Stimulated activated CD4-positive, alpha-beta T cell treated with anti-CD3 and anti-CD28 coated beads, Interleukin-1b, Interleukin-23, amount 100 ng/mL, for 1 hour (primary cell): ENCODE measurements at places on chromosomes 2 and 18.

- no peak for DNase-seq
Observed at GRCh38 chr2:96093528-96093927, 22.8 kb downstream of the ADRA2B start.

DNA sequence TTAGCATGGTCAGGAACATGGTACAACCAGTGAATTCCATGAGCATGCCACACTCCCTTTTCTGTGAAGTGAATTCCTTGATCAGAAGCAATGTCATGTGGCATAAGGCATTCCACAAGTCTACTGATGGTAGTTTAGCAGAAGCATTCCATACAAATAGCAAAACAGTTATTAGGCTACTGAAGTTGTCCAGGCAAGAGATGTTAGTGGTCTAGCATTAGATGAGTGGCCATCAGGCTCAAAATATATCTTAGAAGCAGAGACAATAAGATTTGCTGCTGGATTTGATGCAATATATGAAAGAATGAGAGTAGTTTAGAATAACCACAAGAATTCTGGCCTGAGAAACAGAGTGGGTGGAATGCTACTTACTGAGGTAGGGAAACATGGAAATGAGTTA lies 355.3 kb upstream of the NRXN1 start:
- DNase-seq, result no peak

DNA sequence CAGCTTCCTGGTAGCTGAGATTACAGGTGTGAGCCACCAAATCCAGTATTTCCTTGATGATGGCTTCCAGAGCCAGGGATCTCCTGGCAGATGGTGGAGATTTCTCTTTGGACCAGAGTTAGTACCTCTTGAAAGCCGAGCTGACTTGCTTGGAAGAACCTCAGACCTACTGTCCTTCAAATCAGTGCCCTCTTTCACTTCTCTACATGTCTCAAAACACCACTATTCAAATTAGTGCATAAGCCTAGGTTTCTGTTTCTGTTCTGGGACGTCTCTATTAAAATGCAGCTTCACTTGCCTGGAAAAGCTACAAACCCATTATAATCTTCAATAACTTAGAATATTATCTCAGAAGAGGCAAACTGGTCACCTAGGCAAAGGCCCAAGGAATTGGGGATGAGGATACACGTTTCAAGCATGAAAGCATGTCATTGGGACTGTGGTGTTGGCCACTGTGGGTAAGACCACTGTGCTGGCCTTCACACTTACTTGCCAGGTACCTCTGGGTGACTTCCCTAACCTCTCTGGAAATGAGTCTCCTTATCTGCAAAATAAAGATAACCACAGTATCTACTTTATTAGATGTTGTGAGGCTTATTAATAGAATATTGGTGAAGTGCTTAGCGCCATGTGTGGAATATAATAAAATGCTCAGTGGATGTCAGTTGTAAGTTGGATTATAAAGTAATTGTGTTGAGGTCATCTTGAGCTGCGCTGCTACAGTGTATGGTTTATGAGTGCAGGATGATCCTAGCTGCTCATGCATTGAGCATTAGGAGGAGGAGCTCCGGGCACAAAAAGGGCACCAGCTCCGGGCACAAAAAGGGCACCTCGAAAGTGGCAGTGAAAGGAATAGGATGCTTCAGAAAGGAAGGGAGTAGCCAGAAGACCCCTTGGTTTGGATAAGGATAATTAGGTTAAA lies 84.5 kb downstream of the DOCK10 start:
- DNase-seq, result no peak

- no peak for DNase-seq
Observed at GRCh38 chr2:112644933-112645309, 818 bp upstream of the SLC20A1 start.

DNA sequence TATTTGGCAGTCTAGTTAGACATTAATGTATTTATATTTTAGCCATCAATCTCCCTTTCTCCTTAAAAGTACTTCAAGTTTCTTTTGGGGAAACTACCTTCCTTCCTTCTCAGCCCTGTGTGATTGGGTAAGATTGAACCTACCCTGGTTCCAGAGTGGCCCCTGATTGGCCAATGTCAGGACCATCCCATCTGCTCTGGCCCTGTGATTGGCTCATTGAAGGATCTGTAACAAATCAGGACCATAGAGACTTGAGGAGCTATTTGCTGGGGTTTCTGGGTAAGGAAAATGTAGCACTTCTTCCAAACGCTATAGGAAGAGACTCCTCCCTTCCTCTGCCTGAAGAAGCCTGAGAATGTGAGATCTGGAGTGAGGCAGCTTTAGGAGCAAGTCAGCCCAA lies 59.3 kb downstream of the AQP4 start:
- no peak for DNase-seq

DNA sequence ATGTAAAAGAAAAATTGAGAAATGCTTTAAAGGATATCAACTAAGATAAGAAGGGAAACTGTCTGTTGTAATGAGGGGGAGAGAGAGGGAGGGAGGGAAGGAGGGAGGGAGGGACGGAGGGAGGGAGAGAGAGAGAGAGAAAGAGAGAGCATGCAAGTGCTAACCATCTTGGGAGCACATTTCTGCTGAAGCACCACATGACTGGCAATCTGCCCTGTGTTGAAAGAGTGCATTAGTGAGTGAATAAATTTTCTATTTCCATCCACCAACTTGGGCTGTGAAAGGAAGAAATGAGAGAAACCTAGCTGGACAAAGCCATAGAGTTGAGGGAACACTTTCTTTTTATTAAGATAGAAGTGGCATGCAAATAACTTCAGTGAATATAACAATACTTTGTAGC lies 110.7 kb downstream of the TMX3 start:
- no peak for DNase-seq

DNA sequence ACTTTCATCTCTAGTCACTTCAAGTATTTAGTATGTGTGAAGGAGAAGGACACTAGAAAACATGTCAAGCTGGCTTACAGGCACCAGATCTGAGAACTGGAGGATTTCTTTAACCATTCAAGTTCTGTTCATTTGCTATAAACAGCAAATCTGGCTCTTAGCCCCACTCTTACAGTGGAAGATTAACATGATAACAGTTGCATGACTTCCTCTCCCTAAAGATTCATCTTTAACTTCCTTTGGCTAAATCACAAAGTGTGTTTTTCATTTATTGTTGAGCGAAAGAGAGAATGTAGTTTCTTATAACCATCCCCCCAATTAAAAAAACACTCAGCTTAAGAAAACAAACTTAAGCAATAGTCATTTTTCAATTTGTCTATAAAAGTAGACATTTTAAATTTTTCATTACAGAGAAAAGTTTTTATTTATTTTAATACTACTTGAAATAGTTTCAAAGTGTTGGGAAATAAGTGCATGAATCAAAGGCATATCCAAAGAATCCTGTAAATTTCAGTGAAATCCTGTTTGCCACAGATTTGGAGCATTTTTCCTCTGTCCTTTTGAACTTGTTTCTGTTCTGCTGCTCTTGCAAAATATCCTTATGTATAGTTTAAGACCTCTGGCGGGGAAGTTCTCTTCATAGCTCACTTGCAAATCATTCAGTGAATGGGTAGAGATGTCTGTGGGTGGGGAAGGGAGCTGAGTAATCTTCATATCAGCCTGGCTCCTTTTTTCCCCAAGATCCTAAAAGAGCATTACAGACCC lies 241.0 kb upstream of the RBBP8 start:
- no peak for DNase-seq

- DNase-seq, result no peak
Observed at GRCh38 chr2:185667452-185667851, 71.2 kb upstream of the FSIP2 start.

DNA sequence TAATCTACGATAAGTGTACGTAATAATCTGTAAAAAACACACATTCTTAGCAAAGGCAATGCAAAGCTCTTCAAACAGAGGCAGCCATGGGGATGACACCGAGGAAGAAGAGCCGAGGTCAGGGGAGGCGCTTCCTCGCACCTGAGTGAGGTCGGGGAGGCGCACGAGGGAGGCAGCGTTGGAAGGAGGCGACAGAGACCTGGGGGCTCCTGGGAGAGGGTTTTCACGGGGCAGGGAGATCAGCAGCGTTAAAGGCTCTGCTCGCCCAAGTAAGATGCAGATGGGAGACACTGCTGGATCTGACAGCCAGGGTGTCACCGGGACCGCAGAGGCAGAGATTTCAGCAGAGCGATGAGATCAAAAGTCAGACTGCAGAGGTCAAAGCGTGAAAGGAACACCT lies 143.1 kb downstream of the L3MBTL4 start:
- no peak for DNase-seq

- DNase-seq, result no peak
Observed at GRCh38 chr2:71672826-71673795, 219.8 kb downstream of the DYSF start.

DNA sequence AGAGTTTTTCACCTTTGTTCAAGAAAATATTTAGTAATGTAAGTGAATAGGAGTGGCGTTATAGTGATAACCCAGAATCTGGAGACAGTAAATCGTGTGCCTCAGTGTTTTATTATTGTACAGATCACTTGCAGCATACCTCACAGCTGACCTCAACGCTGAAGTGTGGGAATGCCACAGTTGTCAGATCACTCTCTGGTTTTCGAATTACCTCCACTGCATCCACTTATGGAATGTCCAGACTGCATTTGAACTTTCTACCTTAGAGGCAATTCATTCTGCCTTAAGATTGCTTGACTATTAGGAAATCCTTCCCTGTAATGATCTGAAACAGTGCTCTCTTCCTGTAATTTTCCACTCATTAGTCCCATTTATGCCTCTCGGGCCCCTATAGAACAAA lies 164.5 kb upstream of the ALPP start:
- no peak for DNase-seq

DNA sequence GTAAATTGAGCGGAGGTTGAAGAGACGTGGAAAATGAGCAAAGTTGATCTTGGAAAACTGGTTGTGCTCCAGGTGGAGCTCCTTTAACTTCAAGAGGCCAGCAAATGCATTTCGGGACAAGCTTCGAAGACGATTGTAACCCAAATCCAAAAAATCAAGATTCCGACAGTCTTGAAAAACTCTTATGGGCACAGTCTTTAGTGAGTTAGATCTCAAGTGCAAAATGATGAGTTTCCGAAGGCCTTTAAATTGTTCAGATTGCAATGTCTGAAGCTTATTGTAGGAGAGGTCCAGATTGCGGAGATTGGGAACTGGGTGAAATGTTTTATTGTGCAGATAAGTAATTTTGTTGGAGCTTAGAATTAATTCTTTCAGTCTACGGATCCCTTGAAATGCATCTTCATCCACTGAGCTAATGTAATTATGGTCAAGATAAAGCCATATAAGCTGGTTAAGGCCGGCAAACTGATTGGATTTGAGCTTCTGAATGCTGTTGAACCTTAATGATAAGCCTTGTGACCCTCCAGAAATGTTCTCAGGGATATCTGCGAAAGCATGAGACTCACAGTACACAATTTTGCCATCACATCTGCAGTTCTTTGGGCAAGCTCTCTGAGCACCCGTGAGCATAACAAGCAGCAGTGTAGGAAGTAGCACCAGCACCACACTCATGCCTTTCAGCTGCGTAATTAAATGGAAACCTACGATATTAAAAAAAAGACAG lies 2.9 kb downstream of the LRRTM4 start:
- DNase-seq, result no peak

- no peak for DNase-seq
Observed at GRCh38 chr2:154794406-154794805, 95.9 kb downstream of the KCNJ3 start.

- no peak for DNase-seq
Observed at GRCh38 chr2:195251214-195251613, 405.8 kb upstream of the SLC39A10 start.
